ENCODE measurements at places on chromosomes 5 and 9.

DNA sequence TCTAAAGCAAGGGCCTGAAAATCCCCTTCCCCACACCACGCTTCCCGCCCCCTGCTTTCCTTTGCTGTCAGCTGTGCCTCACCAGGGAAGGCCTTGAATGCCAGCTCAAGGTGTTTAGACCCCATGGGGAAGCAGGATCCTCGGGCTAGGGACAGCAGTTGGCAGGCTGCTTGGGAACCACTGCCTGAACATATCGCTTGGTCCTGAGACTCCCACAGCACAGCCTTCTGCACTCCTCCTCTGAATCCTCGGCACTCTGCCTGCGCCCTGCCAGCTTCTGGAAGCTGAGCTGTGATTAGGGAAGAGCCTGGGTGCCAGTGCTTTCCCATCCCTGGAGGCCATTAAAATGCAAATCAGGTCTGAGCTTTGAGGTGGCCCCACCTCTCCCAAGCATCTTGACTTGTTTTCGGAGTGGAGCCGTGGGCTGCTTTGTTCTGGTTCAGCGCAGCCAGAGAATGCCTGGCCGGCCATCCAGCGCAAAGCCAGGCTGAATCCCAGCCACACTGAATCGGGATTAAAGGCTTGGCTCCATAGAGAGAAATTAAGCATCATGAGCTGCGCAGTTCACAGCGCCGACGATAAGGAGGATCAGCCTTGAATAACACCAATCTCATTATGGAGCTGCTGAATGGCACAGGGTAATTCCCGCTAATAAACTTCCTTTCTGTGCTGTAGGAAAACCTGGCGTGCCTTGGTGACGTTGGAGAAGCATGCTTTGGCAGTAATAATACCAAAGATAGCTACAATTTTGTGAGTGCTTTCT lies 40.0 kb downstream of the AMBP start:
- no peak for DNase-seq

DNA sequence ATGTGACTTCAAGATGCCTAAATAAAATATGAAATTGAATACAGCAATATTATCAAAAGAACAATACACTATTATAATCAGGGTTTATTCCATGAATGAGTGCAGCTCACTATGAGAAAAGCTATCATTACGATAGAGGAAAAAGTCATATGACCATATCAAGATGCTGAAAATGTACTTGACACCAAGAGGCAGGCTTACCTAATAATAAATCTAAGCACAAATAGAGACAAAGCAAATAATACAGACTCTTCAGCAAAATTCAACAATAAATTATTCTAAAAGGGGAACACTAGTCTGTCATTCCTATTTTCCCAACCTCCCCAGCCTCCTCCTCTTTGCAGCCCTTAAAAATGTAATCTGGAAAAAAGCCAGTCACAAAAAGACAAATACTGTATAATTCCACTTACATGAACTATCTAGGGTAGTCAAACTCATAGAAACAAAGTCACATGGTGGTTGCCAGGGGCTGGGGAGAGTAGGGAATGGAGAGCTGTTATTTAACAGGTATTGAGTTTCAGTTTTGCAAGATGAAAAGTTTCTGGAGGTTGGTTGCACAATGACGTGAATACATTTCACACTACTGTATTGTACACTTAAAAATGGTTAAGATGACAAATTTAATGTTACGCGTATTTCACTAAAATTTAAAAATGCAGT lies 148.4 kb downstream of the NFIB start:
- DNase-seq, result no peak

- no peak for DNase-seq
Measured at GRCh38 chr5:108521841-108522506, 140.1 kb upstream of the FBXL17 start.

GRCh38 chr5:81350507-81350906 lies 43.4 kb downstream of the ACOT12 start:
- DNase-seq, result no peak

DNA sequence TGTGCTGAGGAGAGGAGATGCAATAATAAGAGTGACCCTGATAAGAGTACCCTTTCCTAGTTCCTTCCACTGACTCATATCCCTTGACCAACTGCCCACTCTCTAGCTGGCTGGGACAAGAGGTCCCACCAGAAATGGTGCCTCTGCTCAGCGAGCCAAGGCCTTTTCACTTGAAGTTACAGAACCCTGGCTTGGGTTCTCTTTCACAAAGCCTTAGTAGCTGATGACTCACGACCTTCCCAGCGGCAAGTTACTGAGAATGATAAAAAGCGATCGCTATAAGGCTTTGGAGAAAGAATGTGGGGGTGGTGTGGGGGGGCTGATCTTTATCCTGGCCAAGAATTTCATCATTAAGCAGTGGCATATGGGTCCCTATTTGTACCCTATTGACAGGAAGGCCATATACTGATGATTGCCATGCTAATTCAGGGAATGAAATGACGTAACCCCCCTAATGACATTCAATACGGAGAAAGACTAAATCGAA lies 90.3 kb downstream of the FBXO38 start:
- no peak for DNase-seq

DNA sequence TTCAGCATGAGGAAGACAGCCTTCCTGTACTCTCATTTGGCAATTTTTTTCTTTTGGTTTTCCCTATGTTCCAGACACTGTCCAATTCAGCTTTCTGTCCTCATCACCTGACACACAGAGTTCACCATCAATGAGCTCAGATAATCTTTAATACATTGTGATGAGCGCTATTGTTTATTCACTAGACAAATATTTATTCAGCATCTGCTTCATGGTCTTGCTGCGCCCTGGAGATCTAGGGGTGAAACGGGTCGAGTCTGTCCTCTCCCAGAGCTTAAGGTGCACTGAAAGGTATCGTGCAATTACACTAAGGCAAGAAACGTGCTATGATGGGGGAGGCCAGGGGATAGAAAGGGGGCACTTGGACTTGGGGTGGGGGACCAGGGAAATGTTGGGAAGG lies 281.6 kb downstream of the ZSWIM6 start:
- DNase-seq, result no peak

GRCh38 chr9:81625969-81626368 lies 63.4 kb downstream of the TLE1 start:
- DNase-seq, result no peak

GRCh38 chr5:178551059-178551458 lies 39.1 kb downstream of the COL23A1 start:
- no peak for DNase-seq

DNA sequence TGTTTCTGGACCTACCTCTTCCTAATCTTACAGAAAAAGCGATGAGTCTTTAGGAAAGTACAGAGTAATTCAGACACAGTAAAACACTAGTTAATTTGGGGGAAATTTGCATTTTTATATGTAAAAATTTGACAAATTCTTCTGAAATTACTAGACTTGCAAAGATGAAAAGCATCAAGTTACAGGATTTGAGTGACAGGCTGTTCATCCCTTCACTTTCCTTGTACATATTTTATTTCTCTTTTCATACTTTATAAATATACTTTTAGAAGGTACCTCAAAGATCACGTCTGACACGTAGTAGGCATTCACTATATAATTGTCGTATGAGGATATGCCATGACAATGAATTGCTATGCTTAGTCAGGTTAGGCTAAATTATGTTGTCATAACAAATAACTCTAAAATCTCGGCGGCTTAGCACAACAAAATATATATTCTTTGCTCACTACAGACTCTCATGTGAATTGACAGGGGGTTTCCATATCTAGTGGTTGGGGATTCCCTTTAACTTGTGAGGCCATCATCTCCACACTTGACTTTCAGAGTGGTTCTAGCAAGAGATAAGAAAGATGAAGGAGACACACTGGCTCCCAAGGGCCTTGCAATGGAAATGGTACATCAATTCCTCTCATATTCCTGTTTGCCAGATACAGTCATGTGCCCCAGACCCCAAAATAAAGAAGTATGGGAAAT lies 154.1 kb upstream of the TUT7 start:
- DNase-seq, result no peak
